ENCODE measurements at places on chromosomes 5 and 9.

GRCh38 chr9:79779901-79780300, 208.1 kb downstream of the TLE4 start:
- DNase-seq, result no peak

GRCh38 chr5:8576178-8576577, 707.2 kb downstream of the MTRR start:
- no peak for DNase-seq

DNA sequence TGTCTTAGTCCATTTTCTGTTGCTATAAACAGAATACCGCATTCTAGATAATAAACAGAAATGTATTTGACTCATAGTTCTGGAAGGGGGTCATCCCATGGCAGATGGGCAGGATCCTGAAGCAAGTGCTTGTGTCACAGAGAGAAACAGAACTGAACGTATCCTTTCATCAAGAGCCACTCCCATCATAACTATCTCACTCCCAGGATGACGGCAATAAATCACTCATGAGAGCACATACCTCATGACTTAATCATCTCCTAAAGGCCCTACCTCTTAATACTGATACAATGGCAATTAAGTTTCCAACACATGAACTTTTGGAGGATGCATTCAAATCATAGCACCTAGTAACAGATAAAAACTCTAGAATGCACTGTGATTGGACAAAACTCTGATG, 142.9 kb downstream of the CAMK4 start:
- DNase-seq, result peak; percentile 50

DNA sequence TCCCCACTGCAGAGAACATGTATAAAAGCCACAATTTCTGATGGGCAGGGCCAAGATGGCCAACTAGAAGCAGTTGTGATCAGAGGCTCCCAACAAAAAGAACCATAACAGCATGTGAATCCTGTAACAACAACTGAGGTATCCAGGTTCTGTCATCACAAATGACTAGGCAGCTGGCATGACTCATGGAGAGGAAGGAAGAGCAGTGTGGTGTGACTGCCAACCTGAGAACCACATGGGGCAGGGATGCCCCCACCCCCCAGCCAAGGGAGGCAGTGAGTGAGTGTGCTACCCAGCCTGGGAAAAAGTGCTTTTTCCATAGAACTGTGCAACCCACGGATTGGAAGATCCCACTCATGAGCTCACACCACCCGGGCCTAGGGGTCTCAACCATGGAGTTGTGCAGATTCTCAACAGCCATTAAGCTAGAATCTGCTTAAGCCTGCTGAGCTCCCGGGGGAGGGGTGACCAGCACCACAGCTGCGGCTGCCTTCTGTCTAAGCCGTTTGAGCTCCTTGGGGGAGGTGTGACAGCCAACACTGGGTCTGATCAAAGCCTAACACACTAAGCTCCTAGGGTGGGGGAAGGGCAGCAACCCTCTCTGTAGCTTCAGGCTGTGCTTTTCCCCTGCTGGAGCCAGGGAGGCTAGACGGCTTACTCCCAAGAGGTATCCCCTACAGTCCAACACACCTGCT, 80.1 kb upstream of the DMAC1 start:
- no peak for DNase-seq

GRCh38 chr5:9269014-9269413, 276.9 kb downstream of the SEMA5A start:
- DNase-seq, result no peak

DNA sequence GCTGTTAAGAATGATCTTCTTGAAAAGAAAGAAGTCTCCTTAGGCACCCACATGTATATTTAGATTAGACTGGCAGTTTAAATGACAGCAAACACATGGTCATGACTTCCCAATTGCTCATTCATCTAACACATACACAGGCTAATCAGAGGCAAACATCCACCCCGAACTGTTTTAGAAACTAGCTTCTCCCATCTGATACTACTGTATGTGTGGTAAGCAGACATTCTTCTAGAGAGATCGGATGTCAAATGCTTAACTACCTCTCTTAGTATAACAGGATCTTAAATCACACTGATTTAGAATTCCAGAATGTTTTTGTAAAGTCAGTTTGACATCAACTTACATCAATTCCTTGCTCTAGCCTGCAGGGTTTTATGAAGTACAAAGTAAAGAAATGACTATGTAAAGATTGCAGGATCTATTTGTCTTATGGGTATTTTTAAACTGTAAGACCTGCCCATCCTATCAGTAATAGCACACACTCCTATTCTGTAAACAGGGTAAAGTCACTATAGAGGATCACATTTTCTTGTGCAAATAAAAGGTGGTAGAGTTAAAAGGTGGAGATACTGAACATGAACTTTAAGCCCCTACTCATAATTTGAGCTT, 239.7 kb downstream of the MLLT3 start:
- DNase-seq, result peak; percentile 61

GRCh38 chr5:128579093-128579492, 41.0 kb upstream of the FBN2 start:
- DNase-seq, result peak; percentile 92

DNA sequence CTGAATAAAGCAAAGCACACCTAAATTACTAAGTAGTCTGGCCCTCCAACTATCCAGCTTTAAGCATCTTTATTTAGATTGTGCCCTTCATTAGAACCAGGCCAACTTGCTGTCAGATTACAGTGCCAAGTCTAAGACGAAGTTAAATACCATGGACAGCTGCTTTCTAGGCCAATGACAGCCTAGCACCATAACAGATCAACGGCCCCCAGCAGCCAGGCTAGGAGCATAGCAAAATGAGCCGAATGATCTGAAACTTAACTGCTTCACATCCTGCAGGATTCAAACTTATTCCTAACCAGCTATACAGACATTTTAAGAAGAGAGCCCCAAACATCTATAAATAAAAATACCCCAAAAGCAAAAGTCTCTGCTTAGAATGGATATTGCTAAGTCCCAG, 6.8 kb downstream of the SLC24A2 start:
- peak; percentile 9 for DNase-seq

DNA sequence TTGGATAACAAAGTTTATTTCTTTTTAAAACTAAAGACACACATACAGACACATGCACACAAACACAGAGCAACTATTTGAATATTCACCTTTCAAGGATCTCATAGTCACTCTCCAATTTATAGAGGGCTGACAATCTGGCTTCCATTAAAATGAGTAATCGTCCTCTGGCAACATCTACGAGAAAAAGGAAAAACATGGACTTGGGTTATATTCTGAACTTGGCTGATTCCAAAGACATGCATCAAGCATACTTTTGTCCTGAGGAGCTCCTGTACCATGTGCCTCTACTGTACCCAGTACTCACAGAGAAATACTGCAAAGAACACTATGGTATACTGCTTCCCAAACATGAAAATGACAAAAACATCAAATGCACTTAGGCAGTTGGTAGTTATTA, 15.4 kb downstream of the IARS1 start:
- DNase-seq, result peak; percentile 72

DNA sequence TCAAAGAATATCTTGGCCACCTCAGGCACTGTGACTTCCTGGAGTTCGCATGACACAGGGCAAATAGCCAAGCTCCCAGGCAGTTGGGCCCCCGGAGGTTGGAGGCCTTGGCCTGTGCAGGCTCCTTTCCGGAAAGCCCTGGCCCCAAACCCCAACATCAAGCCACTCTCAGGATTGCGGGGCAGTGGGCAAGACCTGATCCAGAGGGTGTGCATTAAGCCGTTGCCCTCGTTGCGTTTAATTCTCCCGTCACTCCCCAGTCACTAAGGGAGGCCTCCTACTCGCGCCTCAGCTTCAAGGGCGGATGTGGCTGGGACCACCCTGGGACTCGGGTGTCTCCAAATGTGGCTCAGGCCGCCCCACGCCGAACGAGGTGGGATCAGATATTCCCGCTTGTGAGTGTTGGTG, 60.1 kb downstream of the TMEM174 start:
- no peak for DNase-seq

GRCh38 chr9:19799784-19800183, 10.9 kb upstream of the SLC24A2 start:
- no peak for DNase-seq

GRCh38 chr9:29439961-29440360, 1866.7 kb upstream of the C9orf72 start:
- peak; percentile 16 for DNase-seq

GRCh38 chr9:107983181-107983603, 493.6 kb upstream of the KLF4 start:
- peak; percentile 60 for DNase-seq

DNA sequence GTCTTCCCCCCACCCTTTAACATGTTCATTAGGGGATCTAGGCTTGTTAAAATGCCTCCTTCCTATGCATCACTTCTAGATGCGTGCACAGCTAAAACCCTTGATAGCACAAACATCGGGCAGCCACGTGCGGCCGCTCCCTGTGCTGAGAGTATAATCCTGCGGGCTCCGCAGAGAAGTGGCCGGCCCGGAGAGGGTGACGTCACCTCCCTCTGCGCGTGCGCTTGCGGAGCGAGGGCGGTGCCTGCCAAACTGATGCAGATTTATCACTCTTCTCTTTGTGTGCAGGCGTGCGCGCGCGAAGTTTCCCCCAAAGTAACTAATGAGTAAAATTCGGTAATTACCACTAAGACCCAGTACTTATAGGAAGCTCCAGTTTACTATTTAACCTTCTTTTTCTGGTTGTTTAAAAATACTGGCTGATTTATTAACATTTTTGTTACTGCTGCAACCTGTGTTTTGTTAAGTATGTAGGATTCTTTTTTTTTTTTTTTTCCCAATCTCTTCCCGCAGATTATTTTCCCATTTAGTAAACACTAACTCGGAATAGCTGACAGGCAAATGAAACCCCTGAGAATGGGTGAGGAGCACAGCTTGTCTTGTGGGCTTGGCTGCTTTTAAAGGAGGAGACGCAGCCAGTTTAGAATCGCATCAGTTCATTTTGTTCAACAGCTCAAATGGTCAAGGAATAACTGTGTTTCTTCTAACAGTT, 121.6 kb downstream of the TRIO start:
- peak; percentile 96 for DNase-seq

- peak; percentile 41 for DNase-seq
These were observed 1.1 kb downstream of the BAG1 start for GRCh38 chr9:33263131-33264002.

DNA sequence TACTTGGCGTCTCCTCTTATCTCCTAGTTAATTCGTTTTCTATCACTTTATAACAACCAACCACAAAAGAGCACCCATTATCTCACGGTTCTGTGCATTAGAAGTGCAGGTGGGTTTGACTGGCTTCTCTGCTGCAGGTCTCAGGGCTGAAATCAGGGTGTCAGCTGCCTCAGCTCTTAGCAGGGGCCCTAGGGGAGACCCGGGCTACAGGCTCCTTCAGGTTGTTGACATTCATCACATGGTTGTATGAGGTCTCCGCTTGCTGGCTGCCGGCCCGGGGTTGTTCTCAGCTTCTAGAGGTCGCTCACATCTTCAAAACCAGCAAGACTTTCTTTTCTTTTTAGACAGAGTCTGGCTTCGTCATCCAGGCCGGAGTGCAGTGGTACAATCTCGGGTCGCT, 2.9 kb upstream of the ZMYND19 start:
- DNase-seq, result no peak

DNA sequence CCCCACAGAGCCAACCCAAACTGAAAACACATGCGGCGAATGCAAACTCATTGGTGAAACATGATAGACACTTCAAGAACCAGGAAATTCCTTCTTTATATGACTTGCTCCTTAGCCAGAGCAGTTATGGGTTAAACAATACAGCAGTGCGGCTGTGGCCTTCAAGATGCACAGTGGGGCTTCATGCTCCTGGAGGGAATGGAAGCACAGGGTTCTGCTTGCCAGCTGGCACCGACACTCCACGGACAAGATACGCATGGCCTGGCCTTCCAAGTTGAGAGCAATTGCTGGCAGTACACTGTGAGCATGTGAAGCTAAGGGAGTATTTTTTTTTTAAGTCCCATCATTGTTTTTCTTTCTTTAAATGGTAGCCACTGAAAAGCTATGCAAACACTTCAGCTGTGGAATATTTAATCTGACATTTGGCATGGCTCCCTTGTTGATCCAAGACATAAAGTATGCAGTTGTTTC, 451.6 kb upstream of the CD180 start:
- peak; percentile 73 for DNase-seq

DNA sequence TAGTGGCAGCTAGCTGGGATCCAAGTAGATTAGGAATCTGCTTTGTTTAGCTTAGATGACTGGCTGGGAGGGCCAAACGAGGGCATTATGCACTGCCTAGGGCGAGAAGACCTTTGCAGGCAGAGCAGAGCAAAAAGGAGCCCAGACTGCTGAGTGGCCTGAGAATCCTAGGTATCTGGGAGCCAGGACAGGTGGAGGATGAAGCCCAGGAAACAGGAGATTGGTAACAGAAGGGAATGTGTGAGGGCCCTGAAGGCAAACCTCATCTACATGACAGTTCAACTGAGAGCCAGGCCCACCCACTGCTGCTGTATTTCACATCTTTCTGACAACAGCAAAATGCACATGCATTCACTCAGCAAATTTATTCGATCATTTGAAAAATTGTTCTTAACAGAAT, 192.3 kb downstream of the DTWD2 start:
- no peak for DNase-seq

DNA sequence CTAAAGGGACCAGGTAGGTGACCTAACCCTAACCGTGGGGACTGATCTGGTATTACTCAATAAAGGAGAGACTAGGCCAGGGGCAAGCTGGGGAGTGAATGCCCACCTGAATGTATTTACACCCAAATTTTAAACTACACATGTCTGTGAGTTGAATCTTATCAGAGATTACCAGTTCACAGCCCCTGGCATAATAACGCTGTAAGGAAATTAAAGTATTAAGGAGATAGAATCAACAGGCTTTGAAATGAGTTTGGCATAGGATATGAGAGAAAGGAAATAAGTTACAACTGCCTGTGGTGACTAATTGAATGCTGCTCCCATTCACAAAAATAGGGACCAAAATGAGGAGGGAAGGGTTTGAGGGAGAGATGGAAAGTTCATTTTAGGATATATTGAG, 593.3 kb downstream of the CSNK1G3 start:
- DNase-seq, result no peak

DNA sequence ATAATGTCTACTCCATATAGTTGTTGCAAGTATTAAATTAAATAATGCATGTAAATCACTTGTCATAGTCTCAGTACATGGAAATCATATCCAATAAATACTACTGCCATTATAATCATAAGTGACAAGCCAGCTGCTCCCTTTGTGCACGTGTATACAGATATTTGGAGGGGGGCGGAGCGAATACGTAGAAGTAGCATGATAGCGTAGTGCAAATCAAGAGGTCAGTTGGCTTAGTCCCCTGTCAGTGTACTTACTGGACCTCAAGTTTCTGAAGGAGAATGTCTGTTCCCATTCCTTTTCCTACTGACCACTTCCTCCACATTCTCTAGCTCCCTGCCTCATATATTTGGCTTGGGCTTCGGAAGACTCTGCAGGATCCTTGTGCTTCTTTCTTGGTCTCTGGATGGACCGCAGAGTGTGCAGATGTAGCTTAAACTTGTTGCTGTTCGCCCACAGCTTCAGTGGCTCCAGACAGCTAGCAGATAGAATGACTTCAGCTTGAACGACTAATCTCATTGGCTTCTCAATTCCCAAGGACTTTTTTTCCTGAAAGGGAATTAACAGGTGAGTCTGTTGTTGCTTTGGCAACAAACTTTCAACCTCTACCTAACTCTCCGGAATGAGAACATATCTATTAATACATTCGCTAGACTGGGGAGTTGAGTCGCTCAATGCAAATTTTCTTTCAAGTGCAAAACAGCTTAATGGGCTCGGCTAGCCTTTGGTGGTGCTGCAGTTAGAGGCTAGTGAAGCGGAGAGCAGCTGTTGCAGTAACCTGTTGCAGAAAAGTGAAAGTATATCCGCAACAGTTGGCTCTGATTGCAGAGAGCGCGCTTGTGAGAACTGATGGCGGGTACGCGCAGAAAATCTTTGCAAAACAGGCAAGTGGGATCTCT, at the start of gene PCDHB1:
PCDHB1 (plus strand) TSS at position 753 of the 899 bp plus-strand sequence; CDS start at position 850, 97 bp downstream.
- no peak for DNase-seq

GRCh38 chr5:177350776-177351391, 584 bp downstream of the LMAN2 start:
- no peak for DNase-seq
